GM19239 (cell line): ENCODE measurements at places on chromosomes 4 and X.
A peak's percentile ranks its signal among the peaks of the same experiment; 100 is the strongest.

- no peak for DNase-seq
Observed at GRCh38 chr4:147583876-147584275, 33.3 kb upstream of the TMEM184C start.

DNA sequence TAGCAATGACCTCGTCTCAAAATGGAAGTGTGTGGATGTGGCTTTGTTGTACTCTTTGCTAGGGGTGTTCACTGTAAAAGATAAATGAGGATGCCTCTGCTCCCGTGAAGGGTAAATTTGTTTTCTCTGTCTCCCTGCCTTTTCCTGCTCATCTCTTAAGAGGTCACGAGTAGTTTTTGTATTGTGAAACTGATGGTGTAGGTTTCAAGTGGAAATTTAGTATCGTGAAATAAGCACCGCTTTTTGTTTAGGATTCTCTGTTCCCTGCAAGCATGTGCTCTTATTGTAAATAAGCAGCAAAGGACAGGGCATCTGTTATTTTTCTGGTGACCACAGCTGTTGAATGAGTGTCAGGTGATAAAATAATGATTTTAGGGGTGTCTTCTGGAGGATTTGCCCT lies 104.6 kb downstream of the PHEX start:
- no peak for DNase-seq

DNA sequence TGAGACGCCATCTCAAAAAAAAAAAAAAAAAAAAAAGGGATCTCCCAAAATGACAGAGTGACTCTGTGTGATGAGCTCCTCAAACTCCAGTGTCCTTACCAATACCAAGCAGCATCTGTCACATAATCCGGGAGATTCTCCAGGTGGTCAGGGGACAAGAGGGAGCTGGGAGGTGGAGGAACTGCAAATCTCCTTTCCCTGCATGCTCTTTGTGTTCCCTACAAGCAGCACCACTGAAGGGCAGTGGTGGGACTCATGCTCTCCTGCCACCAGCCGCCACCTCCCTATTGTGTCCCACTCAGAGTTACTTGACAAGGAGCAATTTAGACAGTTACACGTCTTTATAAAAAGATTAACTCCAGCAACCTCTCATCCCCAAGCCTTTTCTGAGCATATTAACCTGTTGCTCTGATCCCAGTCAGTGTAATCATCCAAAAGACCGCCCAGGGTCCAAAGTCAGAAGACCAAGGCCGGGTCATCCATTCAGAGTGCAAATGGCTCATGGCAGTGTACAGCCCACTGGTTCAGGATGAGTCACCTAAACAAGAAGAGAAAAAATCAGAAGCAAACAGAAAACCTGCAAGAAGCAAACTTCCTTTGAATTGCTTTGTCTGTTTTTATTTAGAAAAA lies 23.6 kb downstream of the MGST2 start:
- no peak for DNase-seq

DNA sequence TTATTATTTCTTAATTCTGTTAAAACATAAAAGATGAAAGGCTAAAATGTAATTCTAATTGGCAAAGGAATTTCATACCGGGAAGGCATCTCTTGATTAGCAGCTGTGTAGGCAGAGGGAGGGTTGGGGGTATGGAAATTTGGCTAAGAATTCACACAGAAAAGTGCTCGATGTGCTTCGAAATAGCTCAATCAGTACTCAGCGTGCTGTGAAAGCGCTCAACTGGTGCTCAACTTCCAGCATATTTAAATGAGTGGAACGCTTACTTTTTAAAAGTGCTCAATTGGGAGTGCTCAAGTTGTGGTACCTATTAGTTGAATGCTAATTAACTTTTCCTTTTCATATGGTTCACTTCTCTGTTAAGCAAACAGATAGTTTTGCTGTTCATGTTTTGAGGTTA lies 695.9 kb upstream of the ATOH1 start:
- DNase-seq, result no peak

- DNase-seq, result no peak
Observed at GRCh38 chr4:110867981-110868720, 245.3 kb upstream of the PITX2 start.

GRCh38 chr4:159051245-159052071 lies 51.4 kb upstream of the RAPGEF2 start:
- peak; percentile 34 for DNase-seq

GRCh38 chr4:143400082-143400481 lies 63.4 kb downstream of the GAB1 start:
- no peak for DNase-seq

DNA sequence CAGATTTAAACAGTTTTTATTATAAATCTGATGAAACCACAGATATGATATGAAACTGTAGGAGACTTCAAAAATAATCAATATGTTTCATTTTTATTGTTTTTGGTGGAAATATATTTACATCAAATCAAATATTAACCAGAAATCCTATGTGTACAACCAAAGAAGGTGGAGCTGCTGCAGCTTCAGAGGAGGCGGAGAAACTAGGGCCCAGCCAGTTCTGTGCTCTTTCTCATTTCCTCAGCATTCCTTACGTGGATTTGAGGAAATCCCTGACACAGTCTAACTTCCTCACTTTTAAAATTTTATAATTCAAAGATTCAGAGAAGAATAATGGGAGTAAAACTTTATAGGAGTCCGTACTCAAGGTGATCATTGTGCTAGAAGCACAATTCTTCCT lies 610.7 kb upstream of the CPXCR1 start:
- DNase-seq, result no peak

DNA sequence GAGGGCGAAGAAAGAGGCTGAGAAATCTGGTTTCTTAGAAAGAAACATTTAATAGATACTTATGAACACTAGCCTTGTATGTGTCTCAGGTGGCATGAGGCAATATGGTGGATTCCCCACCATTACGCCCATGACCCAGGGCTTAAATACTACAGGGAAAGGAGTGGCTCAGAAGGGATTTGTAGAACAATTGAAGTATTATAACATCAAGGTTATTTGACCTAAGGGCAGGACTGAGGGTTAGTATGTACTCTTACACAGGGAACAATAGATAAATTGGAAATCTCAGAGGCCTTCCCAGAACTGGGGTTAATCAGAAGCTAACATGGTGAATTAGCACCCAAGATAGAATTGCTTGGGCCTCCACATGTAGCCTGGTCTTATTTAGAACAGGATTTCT lies 11.0 kb upstream of the USP46 start:
- no peak for DNase-seq

- DNase-seq, result no peak
Observed at GRCh38 chr4:140693562-140693961, 62.6 kb downstream of the TBC1D9 start.

- no peak for DNase-seq
Observed at GRCh38 chr4:111492496-111492895, 652.8 kb upstream of the FAM241A start.

- no peak for DNase-seq
Observed at GRCh38 chr4:124133753-124134152, 578.8 kb downstream of the ANKRD50 start.

DNA sequence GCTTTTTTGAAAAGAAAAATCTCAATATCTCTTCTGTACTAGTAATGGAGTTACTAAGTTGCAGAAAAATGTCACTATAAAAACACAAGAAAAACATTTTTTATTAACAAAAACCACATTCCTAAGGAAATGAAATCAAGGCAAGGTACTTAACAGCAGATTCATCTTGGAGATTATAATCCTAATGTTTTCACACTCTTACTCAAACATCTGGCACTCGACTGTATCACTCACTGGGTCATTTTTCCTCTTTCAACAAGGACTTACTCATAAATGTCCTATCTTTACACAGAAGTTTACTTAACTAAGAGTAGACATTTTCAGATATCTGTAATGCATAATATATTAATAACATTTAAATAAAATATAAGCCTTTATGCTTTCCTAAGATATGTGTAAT lies 216.6 kb downstream of the NR3C2 start:
- no peak for DNase-seq

- DNase-seq, result no peak
Observed at GRCh38 chr4:16384576-16384975, 158.3 kb upstream of the TAPT1 start.

DNA sequence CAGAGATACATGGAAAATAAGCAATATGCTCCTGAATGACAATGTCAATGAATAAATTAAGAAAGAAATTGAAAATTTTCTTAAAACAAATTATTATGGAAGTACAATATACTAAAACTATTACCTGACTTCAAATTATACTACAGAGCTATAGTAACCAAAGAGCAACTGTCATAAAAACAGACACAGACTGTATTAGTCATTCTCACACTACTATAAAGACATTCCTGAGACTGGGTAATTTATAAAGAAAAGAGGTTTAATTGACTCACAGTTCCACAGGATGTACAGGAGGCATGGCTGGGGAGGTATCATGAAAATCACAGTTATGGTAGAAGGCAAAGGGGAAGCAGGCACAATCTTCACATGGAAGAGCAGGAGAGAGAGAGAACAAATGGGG lies 60.0 kb upstream of the CYSLTR1 start:
- no peak for DNase-seq

DNA sequence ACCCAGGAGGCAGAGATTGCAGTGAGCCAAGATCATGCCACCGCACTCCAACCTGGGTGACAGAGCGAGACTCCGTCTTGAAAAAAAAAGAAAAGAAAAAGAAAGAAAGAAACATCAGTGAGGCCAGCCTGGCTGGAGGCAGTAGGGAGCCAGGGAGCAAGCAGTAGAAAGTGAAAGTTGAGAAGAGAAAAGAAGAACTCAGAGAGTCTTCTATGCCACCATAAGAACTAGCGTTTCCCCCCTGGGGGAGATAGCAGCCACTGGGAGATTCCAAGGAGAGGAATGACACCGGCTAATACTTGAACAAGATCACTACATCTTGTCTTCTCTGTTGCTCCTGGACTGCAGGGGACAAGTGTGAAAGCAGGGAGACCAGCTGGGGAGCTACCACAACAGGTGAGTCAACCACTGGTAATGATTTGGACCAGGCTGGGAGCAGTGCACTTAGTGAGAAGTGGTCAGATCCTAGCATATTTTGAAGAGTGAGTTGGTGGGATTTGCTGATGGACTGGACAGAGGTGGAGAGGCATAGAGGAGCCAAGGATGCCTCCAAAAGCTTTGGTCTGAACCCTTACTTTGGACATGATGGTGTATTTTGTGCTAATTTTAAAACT lies 33.4 kb downstream of the SLC2A9 start:
- peak; percentile 25 for DNase-seq

GRCh38 chrX:17621566-17622270 lies 115.6 kb upstream of the SCML1 start:
- DNase-seq, result no peak

DNA sequence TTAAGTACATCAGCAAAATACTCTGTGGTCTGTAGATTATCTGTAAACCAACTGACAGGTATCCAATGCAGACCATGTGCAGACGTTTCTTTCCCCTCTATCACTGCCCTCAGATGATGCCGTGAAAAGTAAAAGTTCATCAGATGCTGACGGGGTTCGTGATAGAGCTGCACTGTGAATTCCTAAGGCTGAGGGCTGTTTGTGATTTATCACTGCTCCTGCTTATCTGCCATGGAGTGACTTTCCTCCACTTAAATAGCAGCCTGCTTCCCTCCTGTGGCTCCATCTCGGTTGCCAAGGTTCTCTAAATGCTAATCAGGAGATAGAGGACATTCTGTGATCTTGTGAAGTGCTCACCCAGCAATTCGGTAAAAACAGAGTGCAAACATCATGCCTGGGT lies 89.3 kb upstream of the SRD5A3 start:
- no peak for DNase-seq

- no peak for DNase-seq
Observed at GRCh38 chrX:20711366-20711765, 444.7 kb upstream of the RPS6KA3 start.

GRCh38 chrX:51742586-51742985 lies 656 bp upstream of the GSPT2 start:
- DNase-seq, result no peak

GRCh38 chr4:77821775-77822174 lies 2.6 kb upstream of the CNOT6L start:
- DNase-seq, result no peak
